ENCODE measurements at places on chromosomes 13 and 19.

GRCh38 chr13:31896427-31896826 is 135.1 kb upstream of the FRY start:
- no peak for ATAC-seq

- ATAC-seq, result no peak
Measured at GRCh38 chr19:44635581-44636438, 7.9 kb upstream of the PVR start.

- no peak for ATAC-seq
Measured at GRCh38 chr13:29674532-29674931, 79.0 kb upstream of the SLC7A1 start.

GRCh38 chr13:94579063-94579462 is 16.9 kb downstream of the TGDS start:
- no peak for ATAC-seq

- no peak for ATAC-seq
Measured at GRCh38 chr13:45892513-45892912, 41.0 kb upstream of the SIAH3 start.

DNA sequence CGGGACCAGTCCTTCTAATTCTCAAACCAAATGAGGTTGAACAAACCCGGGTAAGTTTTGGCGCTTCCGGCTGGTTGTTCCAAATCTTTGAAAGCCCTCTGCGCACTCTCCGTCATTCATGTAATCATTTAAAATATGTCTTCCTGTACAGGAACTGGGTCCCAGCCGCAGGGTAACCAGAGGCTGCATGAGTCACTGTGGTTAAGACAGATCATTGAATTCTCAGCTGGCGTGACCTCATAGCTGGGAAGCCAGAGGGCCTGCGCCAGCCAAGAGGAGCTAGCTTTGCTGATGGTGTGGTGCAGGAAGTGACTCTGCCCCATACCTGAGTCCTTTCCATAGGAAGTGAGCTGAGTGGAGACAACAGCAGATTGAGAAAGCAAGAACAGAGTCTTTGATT is 135.2 kb downstream of the TSHZ3 start:
- ATAC-seq, result peak; percentile 98

DNA sequence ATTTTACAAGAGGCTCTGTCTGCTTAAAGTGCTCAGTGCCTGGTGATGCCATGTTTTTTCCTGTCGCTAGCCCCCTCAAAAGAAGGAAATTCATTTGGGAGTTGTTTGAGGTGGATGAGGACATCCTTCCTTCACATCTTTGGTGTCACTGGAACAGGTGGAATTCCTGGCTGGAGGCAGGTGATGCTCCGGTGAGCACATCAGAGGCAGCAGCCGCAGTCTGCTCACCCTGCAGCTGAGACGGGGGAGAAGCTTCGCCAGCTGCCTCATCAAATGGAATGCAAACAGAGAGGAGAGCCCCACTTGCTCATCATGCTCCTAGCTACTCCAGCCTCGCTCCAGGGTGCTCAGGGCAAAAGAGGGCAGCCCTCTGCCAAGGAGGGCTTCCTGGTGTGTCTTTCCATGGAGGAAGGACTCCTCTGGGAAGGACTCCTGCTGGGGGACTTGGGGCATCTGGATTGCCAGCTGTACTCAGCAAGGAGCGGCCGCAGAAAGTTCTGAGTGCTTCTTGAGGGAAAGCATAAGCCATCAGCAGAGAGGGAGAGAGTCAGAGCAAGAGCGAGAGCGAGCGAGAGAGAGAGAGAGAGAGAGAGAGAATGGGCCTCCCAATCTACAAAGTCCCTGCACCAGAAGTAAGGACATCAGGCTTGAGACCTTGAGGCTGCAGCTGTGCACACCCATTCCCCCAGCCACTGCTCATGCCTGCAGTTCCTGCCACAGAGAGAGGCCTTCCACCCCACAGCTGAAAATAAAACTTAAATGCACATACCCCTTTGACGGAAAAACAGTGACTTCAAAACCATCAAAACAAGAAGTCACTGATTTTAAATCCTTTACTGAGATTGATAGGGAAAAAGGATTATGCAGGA is 74.3 kb upstream of the UBL3 start:
- ATAC-seq, result no peak

Measured in activated CD4-positive, CD25-positive, alpha-beta regulatory T cell treated with anti-CD3 and anti-CD28 coated beads, Interleukin-2, amount 50 U/mL, for 24 hours (primary cell).